ENCODE measurements at places on chromosomes 11 and 22. TPM values are rescaled to one million over a fixed set of nuclear protein-coding genes. Genes with fewer than 3 reads are reported as not detected.

- no peak overlapping the region for H3K27ac ChIP-seq
- peak; percentile 43 for DNase-seq
- no peak overlapping the region for H3K4me3 ChIP-seq
Measured at GRCh38 chr11:49995565-49995964, 13.2 kb upstream of the OR4C12 start.

The IGLL1 gene
- total RNA-seq: not detected

The SYCE3 gene
- not detected for total RNA-seq

DNA sequence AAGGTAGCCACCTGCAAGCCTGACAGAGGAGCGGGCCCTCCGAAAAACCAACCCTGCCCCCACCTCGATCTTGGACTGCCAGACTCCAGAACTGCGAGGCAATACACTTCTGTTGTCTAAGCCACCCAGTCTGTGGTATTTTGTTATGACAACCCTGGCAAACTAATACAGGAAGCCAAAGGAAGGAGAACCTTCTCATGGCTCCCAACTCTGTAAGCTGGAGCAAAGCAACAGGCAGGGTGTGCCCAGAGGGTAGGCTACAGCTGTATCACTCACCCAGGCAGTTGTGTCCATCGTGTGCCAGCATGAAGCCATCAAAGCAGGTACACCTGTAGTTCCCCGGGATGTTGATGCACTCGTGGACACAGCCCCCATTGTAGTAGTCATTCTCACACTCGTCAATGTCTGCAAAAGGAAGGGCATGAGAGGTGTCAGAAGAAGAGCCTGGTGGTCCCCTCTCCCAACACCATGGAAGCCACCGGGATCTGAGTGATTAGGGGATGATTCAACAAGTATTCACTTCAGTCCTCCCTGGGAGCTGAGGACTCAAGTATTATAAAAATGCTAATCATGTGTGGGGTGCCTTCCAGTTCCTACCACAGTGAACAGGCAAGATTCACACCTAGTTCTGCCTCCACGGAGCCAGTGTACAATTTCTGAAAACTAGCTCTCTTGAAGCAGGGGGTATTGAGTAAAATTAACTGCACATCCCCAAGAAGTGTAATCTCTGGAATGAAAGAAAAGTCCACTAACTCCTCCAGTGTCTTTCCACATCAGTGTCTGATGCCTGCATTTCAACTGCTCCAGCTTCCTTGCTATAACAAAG is 23.3 kb downstream of the SCUBE1 start:
- H3K4me3 ChIP-seq: no peak overlapping the region
- no peak overlapping the region for H3K27ac ChIP-seq
- peaks cover 24% of the 10 kb centered on the region for H3K27me3 ChIP-seq
- no peak for DNase-seq
- no peaks in the 10 kb centered on the region for H3K4me1 ChIP-seq

The FAM180B gene
- total RNA-seq: not detected

DNA sequence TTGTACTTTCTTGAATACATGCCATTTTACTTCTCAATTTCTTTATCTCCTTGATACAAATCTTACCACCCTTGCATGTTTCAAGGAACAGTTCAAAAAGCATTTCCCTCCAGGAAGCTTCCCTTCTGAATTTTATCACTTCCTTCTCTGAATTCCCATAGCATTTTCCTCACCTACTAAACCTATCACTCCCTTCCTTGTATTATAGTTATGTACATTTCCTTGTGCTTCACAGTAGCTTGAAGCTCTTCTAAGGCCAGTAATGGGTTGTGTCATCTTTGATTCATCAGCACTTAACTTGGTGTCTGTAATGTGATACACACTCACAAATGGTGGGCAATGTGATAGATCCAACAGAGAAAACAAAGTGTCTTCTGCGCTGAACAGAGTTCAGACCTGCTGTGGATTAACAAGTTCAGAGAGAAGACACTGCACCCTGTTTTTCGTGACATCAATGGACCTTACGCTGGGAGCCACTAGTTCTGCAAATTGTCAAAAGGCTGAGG is 127.5 kb downstream of the CCDC81 start:
- H3K36me3 ChIP-seq: 0 out of 2 replicates have a peak, but pooled peaks cover 5% of the 10 kb centered on the region
- H3K4me3 ChIP-seq: no peak overlapping the region
- H3K4me1 ChIP-seq: peaks cover 6% of the 10 kb centered on the region
- H3K27ac ChIP-seq: no peak overlapping the region

The OR52H1 gene
- not detected for total RNA-seq

DNA sequence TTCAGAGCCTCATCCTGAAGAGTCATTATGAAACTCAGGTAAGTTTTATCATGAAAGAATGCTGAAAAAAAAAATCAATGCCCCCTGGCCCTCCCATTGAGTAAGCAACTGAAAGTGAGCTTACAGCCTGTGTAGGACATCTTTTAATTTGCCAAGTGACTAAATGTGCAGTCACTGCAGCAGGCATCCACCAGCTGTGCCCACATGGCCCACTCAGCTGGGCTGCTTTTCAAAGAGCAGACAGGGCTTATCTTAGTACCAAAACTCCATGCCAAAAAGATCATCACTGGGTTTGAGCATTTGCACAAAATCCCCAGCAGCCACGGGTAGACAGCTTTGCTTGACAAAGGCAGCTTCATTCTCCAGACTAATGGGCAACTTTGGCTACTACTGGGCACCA is 709.7 kb downstream of the NTM start:
- peaks cover 16% of the 10 kb centered on the region for H3K36me3 ChIP-seq
- DNase-seq: no peak
- H3K27me3 ChIP-seq: no peaks in the 10 kb centered on the region
- H3K4me1 ChIP-seq: peaks cover 28% of the 10 kb centered on the region
- no peak overlapping the region for H3K4me3 ChIP-seq

DNA sequence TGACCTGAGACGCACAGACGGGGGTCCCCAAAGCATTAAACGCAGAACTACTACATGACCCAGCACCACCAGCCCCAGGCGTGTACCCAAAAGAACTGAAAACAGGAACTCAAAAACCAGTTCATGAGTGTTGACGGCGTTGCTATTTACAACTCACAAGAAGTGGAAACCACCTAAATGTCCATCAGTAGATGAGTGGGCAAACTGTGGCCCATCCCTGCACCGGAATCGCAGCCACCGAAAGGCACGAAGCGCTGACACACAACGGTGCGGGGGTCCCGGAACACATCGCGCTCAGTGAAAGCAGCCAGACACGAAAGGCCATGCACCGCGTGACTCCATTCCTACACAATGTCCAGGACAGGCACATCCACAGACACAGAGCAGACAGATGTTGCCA is 79.2 kb downstream of the TRMU start:
- H3K27ac ChIP-seq: no peak overlapping the region
- DNase-seq: no peak
- H3K4me3 ChIP-seq: no peak overlapping the region
- H3K4me1 ChIP-seq: no peaks in the 10 kb centered on the region
- H3K36me3 ChIP-seq: no peaks in the 10 kb centered on the region

GRCh38 chr11:92829671-92830070 is 139.8 kb upstream of the MTNR1B start:
- no peaks in the 10 kb centered on the region for H3K27me3 ChIP-seq
- no peak overlapping the region for H3K4me3 ChIP-seq
- no peaks in the 10 kb centered on the region for H3K4me1 ChIP-seq
- DNase-seq: no peak
- no peaks in the 10 kb centered on the region for H3K36me3 ChIP-seq

DNA sequence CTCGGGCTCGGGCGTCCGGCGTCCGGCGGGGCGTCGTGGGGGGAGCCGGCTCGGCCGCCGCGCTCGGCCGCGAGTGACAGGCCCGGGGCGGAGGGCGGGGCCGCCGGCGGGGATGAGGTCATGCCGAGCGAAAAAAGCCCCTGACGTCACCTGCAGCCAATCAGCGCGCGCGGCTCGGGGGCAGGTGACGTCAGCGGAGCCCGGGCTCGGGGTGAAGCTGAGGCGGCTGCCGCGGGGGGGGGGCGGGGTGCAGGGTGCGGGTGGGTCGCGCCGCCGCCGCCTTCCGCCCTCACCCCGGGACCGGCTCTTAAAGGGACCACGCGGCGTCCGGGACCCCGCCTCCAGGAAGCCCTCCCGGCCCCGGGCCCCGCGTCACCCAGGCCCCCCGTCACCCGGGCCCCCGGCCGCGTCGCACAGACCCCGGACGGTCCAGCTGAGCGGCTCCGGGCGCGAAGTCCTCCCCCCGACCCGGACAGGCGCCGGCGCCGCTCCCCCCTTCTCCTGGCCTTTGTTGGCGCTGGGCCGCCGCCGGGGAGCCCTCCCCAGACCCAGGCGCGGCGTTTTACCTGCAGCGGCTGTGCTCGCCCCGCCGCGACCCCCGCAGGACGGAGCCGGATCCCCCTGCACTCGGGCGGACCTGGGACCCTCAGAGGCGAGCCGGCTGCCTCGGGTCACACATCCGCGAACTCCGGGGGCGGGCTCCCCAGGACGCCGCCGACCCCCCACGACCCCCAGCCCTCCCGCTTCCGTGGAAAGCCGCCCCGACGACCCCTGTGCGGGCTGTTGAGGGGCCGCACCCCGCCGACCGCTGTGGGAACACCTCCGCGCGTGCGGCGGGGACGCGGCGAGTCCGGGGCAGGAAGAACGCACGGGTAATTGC is at the start of gene DUSP8:
TSS of gene DUSP8 (minus strand) at position 75 of the 880 bp plus-strand sequence. CDS start 6,445 bp downstream, outside the sequence.
- H3K36me3 ChIP-seq: no peaks in the 10 kb centered on the region
- H3K27me3 ChIP-seq: peaks cover 13% of the 10 kb centered on the region
- no peak within 1 kb of the TSS for H3K4me3 ChIP-seq
- no peak within 1 kb of the TSS for H3K27ac ChIP-seq

DNA sequence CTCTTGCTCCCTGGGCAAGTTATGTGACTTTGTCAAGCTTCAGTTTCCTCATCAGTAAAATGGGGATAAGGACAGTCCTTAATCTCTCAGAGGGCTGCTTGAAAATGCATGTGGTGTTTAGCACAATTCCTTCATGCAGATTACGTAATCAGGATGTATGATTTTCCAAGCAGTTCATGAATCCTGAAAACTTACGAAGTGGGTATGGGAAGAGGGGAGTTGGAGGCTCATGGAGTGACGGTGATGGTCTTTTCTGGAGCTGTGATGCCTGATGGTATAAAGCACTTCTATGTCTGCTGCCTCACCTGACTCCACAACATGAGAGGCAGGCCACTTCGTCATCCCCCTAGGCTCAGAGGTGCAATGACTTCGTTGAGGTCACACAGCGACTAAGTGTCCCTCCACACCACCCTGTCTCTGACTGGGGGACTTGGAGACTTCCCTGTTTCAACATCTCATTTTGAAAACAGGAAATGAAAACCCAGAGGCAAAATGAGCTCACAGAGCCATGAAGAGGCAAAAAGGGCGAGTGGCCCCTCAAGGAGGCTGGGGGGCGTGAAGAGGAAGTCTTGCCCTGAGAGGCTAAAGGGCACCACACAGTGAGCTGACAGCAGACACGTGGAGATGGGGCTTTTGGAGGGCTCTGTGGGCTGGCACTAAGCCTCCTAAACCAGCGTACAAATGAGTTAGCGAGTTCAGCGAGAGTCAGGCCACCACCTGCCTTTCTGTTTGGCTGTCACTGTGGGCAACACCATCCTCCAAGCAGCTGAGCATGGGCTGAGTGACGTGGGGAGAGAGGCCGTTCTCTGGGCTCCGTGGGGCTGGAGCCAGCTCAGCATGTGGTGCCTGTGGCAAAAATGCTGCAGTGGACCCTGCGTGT is 10.1 kb downstream of the MCM5 start:
- no peak for DNase-seq
- peaks cover 15% of the 10 kb centered on the region for H3K36me3 ChIP-seq
- peaks cover 4% of the 10 kb centered on the region for H3K27me3 ChIP-seq
- no peak overlapping the region for H3K4me3 ChIP-seq
- no peaks in the 10 kb centered on the region for H3K4me1 ChIP-seq
- H3K27ac ChIP-seq: no peak overlapping the region

DNA sequence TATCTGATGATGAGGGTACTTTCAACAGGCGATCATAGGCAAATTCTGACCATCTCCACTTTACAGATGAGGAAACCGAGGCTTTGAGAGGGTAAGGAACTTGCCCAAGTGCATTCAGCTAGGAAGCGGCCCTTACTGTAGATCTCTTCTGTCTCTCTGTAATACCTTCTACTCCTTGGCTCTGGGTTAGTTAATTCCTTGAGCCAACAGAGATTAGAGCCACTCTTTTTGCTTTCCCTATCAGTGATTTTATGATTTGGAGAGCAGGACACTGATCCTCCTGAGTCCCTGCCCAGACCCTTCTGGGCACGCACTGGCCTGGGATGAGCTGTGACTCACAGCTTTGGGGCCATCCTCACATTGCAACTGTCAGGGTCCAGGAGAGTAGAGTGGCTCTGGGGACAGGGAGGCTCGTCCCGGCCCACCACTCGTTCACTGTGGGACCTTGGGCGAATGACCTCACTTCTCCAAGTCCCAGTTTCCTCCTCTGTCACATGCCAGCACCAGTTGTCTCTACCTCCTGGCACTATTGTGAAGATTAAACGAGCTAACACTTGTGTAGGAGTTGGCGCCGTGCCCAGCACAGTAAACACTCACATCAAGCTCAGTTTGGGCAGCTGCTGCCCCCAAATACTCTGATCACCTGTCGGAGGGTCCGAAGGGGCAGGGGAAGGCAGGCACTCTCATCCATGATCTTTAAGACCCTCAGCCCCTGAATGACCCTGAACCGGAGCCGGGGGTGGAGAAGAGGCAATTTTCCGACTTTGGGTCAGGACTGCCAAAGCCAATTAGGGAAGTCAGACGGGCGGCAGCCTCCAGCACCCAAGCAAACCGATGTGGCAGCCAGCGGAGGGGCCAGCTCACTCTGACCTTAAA is 235.0 kb downstream of the MIAT start:
- H3K4me1 ChIP-seq: peaks cover 79% of the 10 kb centered on the region
- no peak overlapping the region for H3K27ac ChIP-seq
- DNase-seq: no peak

- H3K4me1 ChIP-seq: peaks cover 6% of the 10 kb centered on the region
- H3K4me3 ChIP-seq: no peak overlapping the region
- peaks cover 5% of the 10 kb centered on the region for H3K27me3 ChIP-seq
- no peaks in the 10 kb centered on the region for H3K36me3 ChIP-seq
Measured at GRCh38 chr22:46633334-46633890, 13.2 kb downstream of the GRAMD4 start.

DNA sequence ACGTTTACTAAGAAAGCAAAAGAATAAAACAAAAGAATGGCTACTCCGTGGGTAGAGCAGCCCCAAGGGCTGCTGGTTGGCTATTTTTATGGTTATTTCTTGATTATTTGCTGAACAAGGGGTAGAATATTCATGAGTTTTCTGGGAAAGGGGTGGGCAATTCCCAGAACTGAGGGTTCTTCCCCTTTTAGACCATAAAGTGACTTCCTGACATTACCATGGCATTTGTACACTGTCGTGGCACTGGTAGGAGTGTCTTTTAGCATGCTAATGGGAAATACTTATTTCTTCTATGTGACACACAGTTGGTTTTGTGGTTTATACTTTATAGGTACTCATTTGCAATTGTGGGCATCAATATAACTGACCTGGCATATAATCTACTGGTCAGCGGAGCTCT is 56.3 kb downstream of the SLN start:
- H3K4me1 ChIP-seq: no peaks in the 10 kb centered on the region
- DNase-seq: no peak
- no peak overlapping the region for H3K27ac ChIP-seq
- peaks cover 6% of the 10 kb centered on the region for H3K27me3 ChIP-seq

DNA sequence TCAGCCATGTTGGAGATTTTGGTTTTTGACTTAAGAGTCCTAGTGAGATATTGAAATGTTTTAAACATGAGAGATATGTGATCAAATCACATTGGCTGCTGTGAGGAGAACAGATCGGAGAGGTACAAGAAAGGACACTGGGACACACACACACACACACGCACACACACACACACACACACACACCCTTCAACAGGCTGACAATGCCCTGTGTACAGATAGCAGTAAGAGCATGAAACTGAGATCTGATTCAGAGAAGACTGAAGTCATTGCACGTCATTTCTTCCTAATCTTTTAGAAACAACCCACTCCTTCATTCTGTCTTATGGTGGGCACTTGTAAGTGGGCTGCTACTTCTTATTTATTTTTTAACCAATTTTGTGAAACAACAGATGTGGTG is 200.5 kb upstream of the E2F8 start:
- no peaks in the 10 kb centered on the region for H3K36me3 ChIP-seq
- H3K27ac ChIP-seq: no peak overlapping the region
